Activated CD8-positive, alpha-beta T cell treated with anti-CD3 and anti-CD28 coated beads, Interleukin-2, amount 10 ng/mL, durations not matched to agents 7 days and 5 days (primary cell): ENCODE measurements at places on chromosomes 11 and 22. TPM values are rescaled to one million over a fixed set of nuclear protein-coding genes. Genes with fewer than 3 reads are reported as not detected.

GRCh38 chr22:48482771-48483170 is 1344.9 kb downstream of the BRD1 start:
- DNase-seq, result no peak

GRCh38 chr11:35404388-35404775 is 15.0 kb downstream of the SLC1A2 start:
- no peak for DNase-seq

GRCh38 chr11:102771351-102771750 is 9.1 kb downstream of the MMP10 start:
- no peak for DNase-seq

GRCh38 chr22:44962741-44963454 is 46.9 kb downstream of the PHF21B start:
- no peak for DNase-seq

GRCh38 chr11:70772950-70773349 is 374.6 kb downstream of the CTTN start:
- no peak for DNase-seq

GRCh38 chr11:119237515-119237914 is 31.4 kb downstream of the CBL start:
- DNase-seq, result no peak

DNA sequence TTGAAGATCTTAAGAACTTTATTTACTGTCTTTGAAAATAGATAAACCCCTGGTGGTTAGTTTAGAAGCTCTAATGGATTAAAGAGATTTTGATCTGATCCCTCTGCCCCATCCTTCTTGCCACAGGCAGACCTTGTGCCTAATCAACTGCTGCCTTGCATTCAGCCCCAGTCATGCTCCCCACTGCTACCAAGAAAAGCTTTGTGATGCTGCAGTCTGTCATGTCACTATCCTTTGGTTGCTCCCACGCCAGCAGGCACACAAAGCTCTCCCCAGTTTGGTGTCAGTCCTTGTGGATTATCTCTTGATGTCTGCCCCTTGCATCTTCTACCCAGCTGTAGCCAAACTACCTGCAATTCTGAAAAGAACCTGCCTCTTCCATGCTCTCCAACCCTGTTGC is 112.2 kb downstream of the MTNR1B start:
- DNase-seq, result no peak

DNA sequence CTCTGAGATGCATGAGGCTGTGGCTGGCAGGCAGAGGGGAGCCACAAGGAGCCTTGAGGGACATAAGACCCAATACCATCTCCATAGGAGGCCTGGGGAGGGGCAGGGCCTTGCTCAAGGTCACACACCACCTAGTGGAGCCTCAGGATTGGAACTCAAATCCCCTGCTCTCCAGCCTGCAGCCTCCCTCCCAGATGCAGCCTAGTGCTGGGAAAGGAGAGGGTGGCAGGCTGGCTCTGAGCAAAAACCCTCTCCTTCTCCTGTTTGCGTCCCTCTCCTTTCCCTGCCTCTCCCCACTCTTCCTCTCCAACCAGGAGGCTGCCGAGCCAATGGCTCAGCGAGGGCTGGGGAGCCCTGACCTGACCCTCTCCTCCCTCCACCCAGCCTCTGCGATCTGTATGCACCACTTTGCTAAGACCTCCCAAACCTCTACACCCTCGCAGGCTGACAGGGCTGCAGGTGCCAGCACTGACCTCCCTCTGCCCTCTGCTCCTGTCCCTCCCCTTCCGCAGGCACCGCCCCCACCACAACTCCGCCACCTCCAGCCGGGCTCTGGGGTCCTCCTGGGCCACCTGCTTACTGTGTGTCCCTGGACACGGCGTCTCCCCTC is 14.7 kb downstream of the IGLL1 start:
- no peak for DNase-seq

- no peak for DNase-seq
These were observed 5.0 kb downstream of the TP53I11 start for GRCh38 chr11:44945666-44946065.

The MYOD1 gene
- not detected for total RNA-seq

The OPCML gene
- total RNA-seq, result not detected

The PIWIL4 gene
- total RNA-seq, result 0.53 TPM

- no peak for DNase-seq
These were observed 9.3 kb upstream of the MSANTD4 start for GRCh38 chr11:106031202-106031810.

- DNase-seq, result no peak
These were observed 144.9 kb downstream of the BCR start for GRCh38 chr22:23325183-23325582.

The TSGA10IP gene
- not detected for total RNA-seq

DNA sequence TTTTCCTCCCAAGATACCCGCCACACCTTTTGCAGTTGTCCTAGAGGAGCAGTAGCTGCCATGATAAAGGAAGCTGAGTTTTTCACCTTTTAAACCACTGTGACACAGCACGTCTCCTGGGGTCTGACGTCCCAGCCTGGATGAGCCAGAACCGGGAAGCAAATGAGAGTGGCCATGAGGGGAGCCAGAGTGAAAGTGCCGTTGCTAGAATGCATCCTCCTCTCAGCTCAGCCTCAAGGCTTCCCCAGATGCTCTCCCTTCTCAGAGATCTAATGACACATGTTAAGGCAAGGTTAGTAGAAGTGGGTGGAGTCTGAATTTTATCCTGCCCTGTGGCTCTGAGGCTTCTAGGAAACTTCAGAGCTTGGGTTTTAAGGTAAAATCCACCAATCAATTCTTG is 23.4 kb upstream of the HTR3A start:
- DNase-seq, result no peak

DNA sequence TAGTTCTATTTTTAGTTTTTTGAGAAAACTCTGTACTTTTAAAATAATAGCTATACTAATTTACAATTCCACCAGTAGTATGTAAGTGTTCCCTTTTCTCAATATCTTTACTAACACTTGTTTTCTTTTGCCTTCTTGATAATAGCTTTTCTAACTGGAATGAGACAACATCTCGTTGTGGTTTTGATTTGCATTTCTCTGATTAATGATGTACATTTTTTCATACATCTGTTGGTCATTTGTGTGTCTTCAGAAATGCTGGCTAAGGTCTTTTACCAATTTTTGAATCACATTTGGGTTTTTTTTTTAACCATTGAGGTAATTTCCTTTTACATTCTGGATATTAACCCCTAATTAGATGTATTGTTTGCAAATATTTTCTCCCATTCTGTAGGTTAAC is 258.9 kb downstream of the DYNC2H1 start:
- no peak for DNase-seq

DNA sequence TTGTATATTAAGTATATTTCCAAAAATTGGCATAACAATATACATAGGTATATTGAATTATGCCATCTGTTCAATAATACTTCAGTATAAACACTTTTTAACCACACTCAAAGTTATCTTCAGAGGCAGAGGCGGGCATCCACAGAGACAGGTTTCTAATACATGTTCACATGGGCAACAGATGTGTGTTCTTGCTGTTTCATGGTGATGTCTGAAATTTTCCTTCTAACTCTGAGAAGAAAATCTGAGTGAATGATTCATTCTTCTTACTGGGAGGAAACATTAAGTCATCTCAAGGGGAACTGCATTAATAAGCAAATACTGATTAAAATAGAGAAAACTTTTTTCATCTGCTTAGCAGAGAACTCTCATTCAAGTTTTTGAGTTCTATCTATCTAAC is 1074.5 kb downstream of the LRRC4C start:
- DNase-seq, result no peak

The OR10D3 gene
- not detected for total RNA-seq

GRCh38 chr11:117993988-117994745 is 8.0 kb downstream of the IL10RA start:
- DNase-seq, result no peak

The SLC5A12 gene
- total RNA-seq, result not detected

- DNase-seq, result no peak
These were observed 232.0 kb downstream of the NTM start for GRCh38 chr11:131602431-131602830.

The KCNQ1 gene
- 26.0 TPM for total RNA-seq

DNA sequence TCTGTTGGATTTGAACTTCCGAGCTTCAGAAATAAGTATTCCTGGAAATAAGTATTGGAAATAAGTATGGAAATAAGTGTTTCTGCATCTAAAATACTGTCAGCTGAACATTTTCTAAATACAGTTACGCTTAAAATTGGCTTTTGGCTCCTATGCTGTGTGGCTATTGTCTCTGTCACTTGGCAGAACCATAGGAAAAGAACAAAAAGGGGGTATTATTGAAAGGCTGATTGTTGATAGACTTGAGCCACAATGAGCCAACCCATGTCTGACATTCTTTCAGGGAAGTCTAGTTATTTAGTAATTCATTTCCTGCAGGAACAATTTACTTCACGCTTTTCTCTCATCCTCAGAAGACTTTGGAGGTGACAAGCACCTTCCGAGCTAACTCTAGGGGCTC is 32.5 kb upstream of the LARGE1 start:
- DNase-seq, result no peak

DNA sequence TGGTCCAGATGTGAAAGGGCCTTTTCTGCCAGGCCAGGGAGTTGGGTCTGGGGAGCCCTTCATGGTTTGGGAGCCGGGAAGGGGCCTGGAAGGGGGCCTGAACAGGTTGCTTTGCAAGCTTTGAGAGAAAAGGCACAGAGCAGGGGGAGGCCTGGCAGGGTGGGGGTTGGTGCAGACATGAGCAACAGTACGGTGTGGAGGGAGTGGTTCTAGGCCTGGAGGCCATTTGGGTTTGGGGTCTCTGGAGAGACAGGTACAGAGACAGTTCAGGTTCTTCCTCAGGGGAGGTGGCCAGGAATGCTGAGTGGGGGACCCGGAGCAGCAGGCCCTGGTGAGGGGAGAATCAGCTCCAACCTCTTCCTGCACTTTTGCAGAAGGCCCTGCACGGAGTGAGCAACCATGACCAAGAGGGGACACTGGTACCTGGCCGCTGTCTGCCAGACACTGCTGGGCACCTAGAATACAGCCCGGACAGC is 1.4 kb downstream of the KDELR3 start:
- no peak for DNase-seq

DNA sequence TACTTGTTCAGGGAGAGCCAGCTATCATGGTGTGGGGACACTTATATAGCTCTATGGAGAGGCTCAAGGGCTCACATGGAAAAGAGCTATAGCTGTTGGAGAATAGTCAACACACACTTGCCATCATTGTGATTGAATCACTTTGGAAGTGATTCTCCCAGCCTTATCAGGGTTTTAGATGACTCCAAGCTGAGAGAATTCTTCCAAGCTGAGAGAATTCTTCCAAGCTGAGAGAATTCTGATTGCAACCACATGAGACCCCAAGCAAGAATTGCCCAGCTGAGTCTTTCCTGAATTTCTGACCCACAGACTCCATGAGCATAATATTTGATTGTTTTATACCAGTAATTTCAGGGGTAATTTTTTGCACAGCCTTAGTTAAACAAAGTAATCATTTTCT is 1318.3 kb upstream of the RAG2 start:
- DNase-seq, result no peak

- no peak for DNase-seq
These were observed 67.5 kb downstream of the PACSIN2 start for GRCh38 chr22:42947211-42947990.

DNA sequence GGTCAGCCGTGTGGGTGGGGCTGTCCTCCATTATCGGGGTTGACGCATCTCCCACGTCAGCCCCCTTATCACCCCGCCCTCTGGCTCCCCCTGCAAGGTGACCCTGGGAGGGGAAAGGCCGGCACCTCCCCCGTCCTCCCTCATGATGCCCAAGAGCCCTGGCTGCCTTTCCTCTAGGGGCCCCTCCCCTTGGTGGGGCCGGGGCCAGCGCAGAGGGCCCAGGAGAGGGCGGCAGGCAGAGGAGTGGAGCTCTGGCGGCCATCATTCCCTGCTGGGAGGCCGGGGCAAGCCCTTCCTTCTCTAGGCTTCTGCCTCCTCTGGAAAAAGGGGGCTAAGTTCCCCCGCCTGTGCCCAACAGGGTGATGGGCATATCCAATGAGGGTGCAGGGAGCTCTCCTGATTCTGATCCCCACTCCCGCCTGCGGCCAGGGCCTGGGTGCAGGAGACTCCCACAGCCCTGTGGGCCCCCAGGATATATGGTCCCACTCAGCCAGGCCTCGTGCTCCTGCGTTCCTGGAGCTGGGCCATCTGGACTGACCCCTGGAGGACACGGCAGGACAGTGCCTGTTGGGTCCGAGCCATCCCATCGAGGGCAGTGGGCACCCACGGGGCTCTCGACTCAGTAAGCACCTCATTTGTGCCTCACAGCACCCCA is 12.3 kb downstream of the MYRF start:
- DNase-seq, result no peak

- DNase-seq, result no peak
These were observed 70.2 kb upstream of the EED start for GRCh38 chr11:86174101-86175046.

The OR8D4 gene
- total RNA-seq, result not detected

DNA sequence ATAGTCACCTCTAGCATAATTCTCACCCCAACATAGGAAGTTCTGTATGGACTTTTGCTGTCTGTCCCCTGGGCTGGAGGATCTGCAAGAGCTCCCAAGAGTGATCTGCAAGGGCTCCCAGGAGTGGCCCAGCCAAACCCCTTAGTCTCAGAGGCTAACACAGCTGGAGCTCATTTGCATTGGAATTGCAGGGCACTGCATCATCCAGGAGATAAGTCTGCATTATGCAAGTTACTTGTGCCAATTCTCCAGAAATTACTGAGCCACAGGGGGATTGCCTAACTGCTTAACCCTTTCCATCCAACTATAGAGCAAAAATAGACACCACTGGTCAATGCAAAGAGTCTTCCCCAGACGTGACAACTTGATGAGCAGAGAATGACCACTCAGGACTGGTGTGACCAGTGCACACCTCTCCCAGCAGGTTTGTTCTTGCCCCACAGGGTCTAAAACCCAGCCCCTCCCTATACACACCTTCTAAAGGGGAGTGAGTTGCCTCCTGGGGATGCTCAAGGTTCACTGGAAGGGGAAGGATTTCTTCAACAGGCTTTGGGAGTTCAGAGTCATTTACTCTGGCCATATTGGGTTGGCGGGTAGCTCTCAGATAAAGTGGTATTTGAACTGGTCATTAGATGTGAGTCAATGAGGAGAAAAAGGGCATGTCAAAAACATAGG is 38.4 kb downstream of the POU2AF3 start:
- DNase-seq, result no peak

The ALX4 gene
- total RNA-seq, result not detected

DNA sequence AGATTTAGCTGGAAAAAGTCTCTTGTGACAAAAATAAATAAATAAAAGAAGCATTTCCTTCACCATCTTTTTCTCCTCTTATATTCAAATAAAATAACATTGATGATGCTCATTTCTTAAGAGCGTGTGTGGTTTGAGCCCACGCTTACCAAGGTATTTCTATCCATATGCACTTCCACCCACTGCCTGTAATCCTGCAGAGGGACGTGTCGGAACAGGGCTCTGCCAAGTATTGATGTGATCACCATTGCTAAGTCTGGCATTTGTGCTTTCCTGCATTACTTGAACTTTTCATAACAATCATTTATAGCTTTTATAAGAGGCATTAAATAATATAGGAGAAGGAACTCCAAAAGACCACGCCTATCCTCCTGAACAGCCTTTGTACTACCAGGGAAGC is 107.6 kb downstream of the SHANK2 start:
- DNase-seq, result no peak

The SERHL2 gene
- total RNA-seq, result 2.4 TPM

- DNase-seq, result no peak
These were observed 317.3 kb upstream of the ANO3 start for GRCh38 chr11:26014456-26015115.

- DNase-seq, result no peak
These were observed 61.6 kb downstream of the TIMP3 start for GRCh38 chr22:32862936-32863661.
